ENCODE measurements at places on chromosomes 12 and 14.

- DNase-seq = no peak
Measured at GRCh38 chr12:29695026-29695425, 88.7 kb downstream of the TMTC1 start.

DNA sequence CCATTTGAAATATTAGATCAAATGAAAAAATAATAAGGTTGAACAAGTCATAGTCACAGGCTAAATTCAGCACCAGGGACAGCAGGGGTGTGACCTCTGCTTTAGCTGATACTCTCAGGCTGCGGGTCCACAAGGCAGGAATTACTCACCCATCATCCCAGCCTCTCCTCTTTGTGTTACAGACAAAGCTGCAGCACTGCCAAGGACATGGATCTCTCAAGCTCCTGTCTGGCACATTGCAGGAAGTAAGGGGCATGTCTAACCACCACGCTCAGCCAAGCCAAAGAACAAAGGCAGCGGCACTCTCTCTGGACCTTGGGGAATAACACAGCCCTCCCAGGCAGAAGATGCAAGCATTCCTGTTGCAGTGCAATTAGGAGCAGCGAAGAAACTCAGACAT, 783.8 kb downstream of the VRK1 start:
- no peak for DNase-seq

- DNase-seq = no peak
Measured at GRCh38 chr12:116137318-116137717, 140.2 kb downstream of the MED13L start.

- no peak for DNase-seq
Measured at GRCh38 chr12:26056335-26056734, 68.5 kb downstream of the BHLHE41 start.

GRCh38 chr12:9509464-9510161, 98.1 kb downstream of the KLRB1 start:
- DNase-seq = no peak

DNA sequence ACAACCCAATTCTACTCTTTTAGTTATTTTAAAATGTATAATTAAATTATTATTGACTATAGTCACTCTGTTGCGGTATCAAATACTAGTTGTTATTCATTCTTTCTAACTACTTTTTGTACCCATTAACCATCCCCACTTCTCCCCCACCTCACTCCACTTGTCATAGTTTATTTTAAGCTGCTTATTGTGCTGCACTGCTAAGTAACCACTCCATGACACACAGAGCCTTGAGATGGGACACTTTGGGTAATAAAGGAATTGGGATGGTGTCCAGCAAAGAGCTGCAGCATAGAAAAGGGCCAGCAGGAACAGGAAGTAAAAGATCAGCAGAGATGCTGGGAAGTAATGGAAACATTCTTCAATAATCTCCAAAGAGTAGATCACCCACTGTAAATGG, 123.0 kb downstream of the RPS29 start:
- no peak for DNase-seq

DNA sequence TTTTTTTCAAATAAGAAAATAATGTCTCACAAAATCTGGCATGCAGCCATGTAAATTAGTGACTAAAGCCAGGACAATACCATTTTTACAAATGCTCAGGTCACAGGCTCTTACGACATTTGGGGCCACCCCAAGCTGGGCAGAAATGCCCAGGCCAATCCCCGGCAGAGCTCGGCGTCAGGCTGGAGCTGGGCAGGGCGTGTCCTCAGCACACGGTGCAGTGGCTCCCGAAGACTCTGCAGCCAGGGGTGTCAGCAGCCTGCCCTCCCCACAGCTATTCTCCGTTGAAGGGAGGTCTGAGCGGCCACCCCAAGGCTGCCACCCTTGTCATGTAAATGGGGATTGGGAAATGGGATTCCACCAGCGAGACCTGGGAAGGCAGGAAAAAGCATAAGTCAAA, 158.6 kb downstream of the DICER1 start:
- no peak for DNase-seq

DNA sequence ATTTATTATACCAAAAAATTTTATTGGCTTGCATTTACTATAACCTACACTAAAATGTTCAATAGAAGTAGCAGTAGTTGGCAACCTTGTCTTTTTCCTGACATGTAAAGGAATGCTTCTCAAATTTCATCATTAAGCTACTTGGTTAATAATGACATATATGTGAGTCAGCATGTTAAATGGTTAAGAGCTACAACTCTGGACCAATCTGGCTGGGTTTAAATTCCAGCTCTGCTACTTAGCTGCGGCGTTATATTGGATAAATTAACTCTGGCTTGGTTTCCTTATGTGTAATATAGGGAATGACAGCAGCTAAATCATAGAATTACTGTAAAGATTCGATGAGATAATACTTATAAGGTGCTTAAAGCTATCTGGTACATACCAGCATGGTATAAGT, 53.7 kb upstream of the OTOGL start:
- no peak for DNase-seq
